GM12892 (cell line): ENCODE measurements at places on chromosomes 2 and 18.

GRCh38 chr2:52074130-52074719 lies 1042.3 kb upstream of the NRXN1 start:
- no peak for DNase-seq

DNA sequence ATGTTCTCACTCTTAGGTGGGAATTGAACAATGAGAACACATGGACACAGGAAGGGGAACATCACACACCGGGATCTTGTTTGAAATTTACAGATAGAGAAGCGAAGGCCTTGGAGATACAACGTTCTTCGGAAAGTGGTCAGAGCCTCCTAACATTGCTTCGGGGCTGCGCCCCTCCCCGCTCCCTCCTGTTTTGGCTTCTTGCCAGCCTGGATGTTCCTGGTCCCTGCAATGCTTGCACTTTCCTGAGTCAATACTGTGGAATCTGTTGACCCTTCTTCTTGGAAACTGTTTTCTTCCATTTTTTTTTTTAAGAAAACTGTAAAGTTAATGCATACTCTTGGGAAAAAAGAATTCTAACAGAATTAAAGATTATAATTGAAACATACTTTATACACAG lies 360.8 kb downstream of the SOCS6 start:
- no peak for DNase-seq

- DNase-seq = no peak
Observed at GRCh38 chr2:18971069-18971378, 381.7 kb upstream of the NT5C1B start.

GRCh38 chr2:239942871-239943311 lies 82.3 kb downstream of the NDUFA10 start:
- no peak for DNase-seq

- DNase-seq = no peak
Observed at GRCh38 chr2:218326315-218326714, 30.3 kb upstream of the CATIP start.

DNA sequence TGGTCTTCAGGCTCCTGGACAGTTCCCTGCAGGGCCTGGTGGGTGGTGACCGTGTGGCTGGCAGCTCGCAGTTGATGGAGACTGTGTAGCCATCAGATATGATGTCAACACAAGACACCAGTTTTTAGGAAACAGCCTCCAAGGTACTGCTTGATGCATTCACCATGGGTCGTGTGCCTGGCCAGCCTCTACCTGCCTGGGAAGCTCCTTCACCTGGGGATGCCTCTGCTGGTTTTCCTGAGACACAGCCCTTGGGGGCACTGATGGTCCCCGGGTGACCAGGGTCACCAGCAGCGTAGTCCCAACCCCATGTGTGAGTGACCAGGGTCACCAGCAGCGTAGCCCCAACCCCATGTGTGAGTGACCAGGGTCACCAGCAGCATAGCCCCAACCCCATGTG lies 33.6 kb upstream of the KCNG2 start:
- DNase-seq = no peak

- no peak for DNase-seq
Observed at GRCh38 chr2:144460727-144461307, 59.1 kb downstream of the ZEB2 start.

DNA sequence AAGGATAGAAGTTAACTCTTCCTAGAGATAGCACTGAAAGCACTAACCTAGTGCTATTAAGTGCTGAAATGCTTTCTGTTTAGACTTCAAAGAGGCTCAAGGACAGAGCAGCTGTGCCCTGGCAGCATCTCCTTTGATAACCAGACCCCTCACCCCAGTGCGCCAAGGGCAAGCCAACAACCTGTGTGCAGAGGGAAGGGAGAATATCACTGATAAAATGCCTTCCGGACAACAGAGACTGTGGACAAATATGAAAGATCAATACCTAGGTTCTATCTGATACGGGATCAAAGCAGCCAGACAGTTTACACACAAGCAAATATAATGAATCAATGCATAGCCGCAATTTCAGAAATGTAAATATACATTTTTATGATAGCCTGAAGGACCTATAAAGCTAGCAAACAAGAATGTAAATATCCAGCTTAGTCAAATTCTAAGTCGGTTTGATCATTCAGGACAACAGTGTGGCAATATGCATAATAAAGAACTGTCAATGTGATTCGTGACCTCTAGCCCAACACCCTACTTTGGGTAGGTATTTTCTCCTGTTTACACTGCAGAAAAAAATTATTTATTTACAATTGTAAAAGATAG lies 91.8 kb upstream of the RFX8 start:
- DNase-seq = no peak

- DNase-seq = no peak
Observed at GRCh38 chr2:223541546-223541945, 60.6 kb downstream of the SCG2 start.

DNA sequence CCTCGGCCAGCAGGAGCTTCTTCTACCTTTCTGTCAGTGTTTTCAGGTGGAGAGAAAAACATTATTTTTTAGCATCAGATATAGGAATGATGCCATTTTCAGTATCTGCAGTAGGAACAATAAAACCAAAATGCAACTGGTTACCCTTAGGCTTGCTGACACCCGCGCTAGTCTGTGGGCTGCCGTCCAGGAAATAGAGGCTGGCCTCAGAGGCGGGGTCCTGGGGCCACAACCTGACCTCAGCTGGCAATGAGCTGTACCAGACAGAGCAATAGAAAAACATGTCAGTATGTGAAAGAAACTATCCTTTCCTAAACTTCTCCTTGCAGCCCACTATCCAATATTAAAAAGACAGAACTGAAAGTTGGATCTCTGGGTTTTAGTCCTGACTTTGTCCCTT lies 4.6 kb upstream of the ST6GAL2 start:
- no peak for DNase-seq

DNA sequence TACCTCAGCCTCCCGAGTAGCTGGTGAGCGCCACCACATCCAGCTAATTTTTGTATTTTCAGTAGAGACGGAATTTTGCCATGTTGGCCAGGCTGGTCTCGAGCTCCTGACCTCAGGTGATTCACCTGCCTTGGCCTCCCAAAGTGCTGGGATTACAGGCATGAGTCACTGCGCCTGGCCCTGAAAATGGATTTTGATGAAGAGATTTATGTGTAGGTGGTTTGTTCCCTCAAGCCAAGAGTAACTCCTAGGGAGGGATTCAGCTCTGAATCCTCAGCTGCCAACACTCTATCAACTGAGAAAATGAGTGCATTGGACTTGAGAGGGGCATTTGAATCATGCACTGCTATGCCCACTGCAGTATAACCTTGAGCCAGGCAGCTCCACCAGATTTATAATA lies 17.5 kb upstream of the LIPG start:
- DNase-seq = no peak

- no peak for DNase-seq
Observed at GRCh38 chr18:60925892-60926291, 407.3 kb upstream of the CDH20 start.

- DNase-seq = no peak
Observed at GRCh38 chr2:150811259-150811855, 323.9 kb upstream of the RND3 start.

DNA sequence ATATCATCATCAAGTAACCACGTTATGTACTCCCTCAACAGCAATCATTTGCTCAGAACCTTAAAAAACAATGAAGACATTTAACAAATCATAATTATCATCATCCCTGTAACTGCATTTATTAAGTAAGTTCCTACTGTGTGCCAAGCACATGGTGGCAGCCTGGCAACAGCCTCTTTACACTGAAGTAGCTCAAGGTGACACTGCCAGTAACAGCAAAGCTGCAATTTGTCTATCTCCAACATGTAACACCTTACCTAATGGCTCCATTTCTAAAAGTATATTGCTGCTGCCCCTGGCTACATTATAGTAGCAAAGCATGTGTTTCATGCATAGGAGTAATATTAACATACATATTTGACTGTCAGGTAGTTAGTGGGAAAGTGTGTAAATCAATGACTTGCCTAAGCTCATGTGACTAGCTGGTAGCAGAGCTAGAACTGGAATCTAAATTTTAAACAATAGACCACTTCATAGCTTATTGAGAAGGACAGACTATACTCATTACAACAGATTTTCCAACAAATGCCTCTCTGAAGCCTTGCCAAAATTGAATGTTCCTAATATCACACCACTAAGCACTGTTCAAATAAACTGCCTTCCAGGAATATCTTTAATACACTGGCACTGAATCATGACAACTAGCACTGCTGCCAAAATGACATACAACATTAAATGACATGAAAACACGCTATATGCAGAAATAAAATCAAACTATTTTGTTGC lies 86.7 kb downstream of the L3MBTL4 start:
- no peak for DNase-seq

GRCh38 chr2:98869272-98869641 lies 66.8 kb downstream of the CRACDL start:
- no peak for DNase-seq

GRCh38 chr18:32707147-32707546 lies 65.7 kb downstream of the KLHL14 start:
- DNase-seq = no peak

GRCh38 chr2:239058766-239059165 lies 210.9 kb downstream of the TWIST2 start:
- DNase-seq = no peak

DNA sequence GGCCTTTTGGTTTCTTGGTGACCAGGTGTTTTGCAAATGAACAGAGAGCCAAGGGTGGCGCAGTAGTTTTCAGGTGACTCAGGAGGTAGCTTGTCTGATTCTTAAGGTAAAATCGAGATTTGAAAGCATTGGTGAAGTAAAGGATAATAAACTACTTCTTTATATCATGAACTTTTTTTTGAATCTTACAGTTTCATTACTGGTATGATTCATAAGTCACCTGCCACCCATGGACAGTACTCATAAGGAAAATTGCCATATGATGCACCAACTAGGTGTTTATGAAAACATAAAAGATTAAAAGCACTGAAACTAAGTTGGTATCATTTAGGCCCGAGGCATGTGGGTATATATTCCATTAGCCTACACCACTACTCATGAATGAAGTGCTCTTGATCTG lies 84.1 kb upstream of the MGAT5 start:
- DNase-seq = no peak

DNA sequence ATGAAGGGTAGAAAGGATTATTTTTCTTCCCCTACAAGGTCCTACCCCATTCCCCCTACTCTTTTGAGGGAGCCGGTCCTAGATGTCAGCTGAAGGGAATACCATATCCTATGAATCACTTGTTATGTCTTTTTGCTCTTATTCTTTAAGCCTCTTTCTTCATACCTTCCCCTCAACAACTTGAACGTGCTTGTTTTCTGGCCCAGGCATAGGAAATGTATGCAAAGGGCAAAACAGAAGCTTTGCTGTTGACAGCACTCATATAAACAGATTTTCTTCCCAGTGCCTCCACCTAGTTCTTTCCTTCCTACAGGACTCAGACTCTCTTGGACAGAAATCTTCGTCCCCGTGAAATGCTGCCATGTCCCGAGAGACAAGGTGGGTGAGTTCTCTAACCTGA lies 64.6 kb downstream of the TMEM17 start:
- no peak for DNase-seq

DNA sequence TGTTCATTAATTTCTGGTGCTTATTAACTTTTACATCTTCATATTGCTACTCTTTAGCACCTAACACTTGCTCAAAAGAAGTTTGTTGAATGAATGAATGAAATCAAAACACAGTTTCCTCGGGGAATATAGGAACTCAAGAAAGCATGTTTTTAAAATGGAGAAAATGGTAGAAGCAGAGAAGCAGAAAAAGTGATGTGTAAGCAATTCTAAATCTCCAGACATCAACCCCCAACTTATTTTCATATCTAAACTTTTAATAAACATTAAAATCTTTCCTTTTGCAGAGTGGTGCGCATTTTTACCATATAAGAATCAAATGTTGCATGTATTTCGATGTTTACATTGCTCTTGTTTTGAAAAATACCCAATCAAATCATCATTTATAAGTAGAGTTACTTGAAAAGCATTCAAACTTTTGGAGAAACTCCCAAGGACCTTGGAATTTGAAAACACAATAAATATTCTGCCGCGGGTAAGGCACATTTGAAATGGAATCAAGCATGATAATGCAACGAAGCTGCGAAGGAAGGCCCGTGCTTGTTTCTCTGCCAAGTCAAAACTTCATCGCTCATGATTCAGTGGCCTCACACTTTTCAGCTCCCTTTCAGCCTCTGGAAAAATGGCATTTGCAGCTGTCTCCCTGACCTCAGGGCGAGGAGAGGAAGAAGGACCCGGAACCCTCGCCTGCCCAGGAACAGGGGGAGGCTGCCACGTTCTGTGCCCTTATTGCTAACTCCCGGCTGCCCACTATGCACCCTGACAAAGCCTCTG lies 26.7 kb upstream of the SMIM21 start:
- no peak for DNase-seq

- DNase-seq = no peak
Observed at GRCh38 chr2:105442056-105442455, 43.2 kb upstream of the FHL2 start.

DNA sequence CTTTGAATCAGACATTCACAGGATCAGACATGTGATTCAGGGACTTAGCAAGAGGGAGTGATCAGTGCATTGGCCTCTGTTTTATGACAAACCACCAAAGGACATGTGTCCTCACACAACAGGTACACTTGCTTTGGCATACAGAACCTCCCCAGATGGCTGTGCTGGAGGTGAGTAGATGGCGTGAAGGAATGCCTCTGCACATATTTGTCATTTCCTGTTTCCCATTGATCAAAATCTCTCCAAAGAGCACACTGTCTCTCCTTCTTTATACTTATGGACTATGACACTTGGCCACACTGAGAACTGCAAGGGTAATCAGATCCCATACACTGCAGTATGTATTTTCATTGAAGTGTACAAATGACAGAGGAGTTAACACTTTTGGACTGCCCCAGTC lies 927.6 kb downstream of the TSN start:
- no peak for DNase-seq

DNA sequence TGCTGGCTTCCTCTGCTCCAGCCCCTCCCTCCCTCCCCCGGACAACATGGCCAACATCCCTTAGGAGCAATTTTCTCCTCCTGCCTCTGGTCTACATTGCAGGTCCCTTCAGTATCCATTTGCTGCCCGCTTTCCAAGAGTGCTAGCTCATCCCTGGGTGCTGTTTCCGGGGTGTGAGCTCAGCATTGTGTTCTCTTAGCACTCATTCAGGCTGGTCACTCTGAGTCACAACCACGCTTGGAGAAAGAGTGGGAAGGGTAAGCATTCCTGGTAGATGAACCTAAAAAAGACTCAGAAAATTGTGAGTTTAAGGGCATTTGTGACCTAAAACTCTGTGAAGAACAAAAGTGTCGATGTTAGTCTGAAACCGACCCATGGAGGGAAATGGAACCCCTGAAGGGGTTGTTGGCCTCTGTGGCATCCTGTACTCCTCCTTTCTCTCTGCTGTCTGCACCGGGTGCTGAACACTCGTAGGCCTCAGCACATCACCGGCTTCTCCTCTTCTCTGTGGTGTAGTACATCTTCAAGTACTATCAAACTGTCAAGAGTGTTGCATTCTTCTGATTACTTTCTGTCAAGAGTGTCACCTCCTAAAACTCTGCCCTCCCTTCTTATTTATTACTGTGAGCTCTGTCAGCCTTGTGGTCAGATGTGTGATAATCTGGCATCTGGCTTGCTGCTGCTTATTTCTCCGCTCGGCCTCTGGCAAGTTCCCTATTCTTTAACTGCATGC lies 73.0 kb downstream of the CTNNA2 start:
- DNase-seq = no peak

DNA sequence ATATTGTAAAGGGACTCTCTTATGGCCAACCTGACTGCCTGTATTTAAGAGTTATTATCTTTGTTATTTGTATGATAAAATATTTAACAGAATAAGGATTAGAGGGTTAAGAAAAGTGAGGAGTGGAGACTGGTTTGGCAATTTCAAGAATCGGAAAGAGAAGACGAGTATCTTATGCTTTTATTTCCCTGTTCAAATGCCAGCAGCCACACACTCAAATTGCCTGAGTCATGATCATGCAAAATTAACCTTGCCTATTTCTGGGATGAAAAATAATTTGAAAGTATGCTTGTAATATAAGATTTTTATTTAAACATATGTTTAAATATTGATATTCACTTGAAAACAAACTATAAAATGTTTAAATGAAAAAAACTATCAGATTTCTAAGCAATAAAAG lies 188.6 kb downstream of the CD226 start:
- no peak for DNase-seq
